ENCODE measurements at places on chromosomes 6 and 20.
A peak's percentile ranks its signal among the peaks of the same experiment; 100 is the strongest.

DNA sequence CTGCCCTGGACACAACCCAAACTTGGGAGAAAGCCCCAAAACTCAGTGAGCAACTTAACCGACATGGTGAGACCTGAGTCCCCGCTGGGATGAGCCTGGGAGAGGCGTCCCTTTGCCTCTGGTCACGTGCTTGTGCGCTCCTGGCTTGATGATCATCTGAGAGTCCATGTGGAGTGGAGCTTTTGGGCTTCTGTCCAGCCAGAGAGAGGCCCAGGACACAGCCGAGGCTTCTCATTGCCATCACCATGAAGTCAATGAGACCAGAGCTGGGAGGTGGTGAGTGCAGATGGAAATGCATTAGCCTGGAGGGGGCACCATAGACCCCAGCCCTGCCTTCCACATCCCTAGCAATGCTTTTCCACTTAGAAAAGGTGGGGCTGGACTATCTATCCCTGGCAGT, 250.0 kb downstream of the SLC24A3 start:
- DNase-seq = no peak

DNA sequence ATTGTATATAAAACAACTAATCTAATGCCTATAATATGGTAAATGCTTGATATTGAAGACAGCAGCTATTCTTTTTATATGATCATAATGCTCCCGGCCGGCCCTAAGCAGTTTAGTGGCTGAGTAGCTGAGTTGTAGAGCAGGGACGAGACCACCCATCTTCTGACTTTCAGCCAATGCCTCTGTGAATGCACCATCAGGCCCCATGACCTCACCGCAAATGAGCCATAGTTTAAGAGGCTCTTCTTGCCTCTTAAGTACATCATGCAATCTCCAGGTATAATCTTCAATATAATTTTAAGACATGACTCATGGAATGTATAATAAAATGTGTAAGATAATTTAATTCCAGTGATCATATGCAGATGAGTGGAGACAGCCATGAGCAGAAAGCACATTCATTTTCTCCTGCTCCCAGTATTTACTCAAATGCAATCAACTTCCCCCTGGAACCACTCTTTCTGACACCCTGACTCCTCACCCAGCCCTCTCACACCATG, 78.9 kb upstream of the SNX9 start:
- DNase-seq = no peak

- DNase-seq = no peak
Measured at GRCh38 chr6:6683969-6684833, 95.7 kb downstream of the LY86 start.

DNA sequence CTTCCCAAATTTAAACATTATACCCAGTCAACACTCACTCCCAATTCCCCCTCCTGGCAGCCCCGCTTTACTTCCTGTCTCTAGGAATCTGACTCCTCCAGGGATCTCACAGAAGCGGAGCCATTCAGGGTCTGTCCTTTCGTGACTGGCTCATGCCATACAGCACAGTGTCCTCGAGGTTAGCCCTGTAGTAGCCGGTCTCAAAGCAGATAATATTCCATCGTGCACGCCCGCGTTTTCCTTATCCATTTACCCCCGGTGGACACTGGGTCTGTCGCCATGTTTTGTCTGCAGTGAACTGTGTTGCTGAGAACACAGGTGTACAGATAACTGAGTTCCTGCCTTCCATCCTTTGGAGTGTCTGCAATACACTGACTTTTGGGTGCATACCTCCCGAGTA, 95.3 kb downstream of the TTLL2 start:
- no peak for DNase-seq

DNA sequence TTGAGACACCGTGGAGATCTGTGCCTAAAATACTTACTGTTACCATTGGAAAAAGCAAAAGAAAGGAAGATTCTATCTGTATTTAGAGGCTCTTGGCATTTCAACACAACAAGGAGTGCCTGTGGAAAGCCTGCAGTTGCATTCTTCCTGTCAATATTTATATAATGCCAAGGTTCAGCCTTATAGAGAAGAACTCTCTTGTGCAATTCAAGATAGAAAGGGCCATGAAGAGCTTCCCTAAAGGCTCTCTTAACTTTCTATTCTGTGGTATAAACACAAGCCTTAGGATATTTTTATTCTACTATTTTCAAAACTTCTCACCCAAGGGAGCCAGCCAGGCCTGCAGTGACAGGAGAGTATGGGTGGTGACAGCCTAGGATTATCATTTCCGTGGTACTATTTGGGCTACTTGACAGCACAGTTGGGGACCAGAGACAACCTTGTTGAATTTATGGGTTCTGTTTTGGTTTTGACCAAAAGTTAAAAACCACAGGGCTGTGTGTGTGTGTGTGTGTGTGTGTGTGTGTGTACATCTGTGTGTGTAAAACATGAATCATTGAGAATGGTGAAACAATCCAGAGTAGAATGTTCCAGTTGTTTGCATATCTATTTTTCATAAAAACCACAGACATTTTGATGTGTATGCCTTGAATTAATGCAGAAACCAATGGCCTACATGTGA, 700.9 kb upstream of the SLC35B3 start:
- no peak for DNase-seq

DNA sequence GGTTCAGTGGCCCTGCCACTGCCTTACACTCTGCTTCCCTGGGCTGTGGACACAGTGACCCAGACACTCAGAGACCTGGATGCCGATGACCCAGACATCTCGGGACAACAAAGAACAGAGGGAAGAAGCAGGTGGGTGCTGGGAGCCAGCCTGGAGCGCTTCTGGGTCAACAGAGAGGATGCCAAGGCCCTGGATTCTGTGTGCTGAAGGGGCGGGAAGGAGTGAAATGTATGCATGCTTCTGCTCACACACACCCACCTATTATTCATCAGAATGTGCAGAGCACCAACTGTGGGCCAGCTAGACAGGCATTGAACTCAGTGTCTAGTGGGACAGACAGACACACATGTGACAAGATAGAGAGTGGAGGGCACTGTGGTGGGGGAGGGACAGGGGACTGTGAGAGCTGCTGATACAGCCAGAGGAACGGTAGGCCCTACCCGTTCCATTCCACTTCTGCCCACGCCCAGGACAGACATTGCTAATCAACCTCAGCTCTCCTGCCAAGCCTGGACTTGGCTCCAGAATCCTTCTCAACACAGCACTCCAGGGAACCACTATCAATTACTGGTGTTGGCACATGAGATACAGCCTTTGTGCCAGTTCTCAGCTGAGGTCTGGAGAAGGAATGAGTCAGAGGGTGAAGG, 20.2 kb downstream of the KCNK15 start:
- no peak for DNase-seq

DNA sequence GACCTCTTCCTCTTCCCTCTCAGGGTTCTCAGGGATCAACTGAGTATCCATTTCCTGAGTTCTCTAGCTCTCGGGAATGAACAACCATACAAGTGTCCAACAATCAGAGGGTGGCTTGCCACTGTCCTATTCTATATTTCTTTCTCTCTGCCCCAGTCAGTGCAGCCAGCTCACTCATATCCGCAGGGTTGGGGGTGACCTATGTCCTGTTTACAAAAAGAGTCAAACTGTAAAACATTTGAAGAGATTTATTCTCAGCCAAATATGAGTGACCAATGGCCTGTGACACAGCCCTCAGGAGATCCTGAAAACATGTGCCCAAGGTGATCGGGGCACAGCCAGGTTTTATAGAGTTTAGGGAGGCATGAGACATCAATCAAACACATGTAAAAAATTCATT, 10.8 kb upstream of the BTN3A2 start:
- no peak for DNase-seq

DNA sequence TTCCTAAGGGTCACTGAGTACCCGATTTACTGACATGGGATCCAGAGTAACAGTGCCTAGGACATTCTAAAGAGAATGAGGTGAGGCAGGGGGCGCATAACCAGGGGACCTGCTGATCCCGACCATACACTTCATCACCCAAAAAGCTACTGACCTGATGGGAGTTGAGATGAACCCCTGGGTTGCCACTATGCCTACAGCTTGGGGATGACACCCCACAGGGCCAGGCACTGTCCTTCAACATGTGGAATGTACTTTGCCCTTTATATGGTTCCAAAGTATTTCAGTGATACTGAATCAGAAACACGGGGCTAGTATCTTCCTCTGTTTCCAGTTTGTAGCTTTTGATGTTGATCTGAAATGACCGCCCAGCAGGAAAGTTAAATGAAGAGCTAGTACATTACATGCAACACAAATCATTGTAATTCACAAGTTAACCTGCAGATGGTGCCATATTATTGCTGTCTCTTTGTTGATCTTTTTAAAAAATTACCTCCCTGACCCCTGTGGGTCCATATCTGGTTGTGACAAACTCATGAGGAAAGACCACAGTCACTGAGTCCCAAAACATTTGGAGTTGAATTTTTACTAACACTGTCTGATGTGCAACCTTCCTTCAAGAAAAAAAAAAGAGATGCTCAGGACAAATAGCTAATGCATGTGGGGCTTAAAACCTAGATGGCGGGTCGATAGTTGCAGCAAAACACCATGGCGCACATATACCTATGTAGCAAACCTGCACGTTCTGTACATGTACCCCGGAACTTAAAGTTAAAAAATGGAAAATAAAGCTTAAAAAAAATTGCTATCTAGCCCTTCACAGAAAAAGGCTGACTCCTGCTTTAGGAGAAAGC, 42.7 kb upstream of the GCNT2 start:
- DNase-seq = peak; percentile 65

DNA sequence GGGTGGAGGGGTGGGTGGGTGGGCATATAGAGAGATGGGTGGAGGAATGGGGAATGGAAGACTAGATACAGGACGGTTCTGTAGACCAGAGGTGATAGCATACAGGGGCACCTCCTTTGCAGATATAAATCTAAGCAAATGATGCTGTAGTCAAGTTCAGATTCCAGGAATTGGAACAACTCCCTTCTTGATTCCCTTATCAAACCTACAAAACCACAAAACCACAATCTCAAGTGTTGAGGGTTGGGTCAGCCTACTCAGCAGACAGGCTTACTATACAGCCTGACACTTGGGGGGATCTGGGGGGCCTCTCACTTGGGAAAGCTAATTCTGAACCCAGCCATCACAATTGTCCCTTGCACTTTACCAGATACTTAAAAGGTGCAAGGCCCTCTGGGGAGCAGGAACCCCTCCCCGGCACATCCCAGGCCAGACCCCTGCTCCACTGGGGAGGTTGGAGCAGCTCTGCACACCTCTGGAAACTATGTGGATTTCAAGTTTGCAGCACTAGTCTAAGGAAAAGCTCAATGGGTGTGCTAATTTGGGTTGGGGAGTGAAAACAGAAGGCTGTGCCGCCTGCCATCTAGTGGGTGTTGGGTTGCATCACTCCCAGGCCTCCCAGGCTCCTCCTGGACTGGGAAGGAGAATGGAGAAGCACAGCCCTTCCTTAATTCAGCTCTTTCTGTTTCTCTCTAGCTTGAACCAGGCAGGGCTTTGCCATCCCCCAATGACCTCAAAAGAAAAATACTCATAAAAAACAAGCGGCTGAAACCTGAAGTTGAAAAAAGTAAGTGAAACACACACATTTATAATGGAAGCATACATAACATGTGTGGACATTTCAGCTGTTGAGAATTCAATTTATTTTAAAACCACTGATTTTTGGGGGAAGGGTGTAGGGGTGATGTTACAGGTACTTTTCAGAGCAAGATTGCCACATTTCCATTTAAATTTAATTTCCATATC, 121.2 kb upstream of the LAMP5 start:
- DNase-seq = peak; percentile 89

GRCh38 chr20:61396262-61396848, 144.3 kb downstream of the CDH4 start:
- no peak for DNase-seq

DNA sequence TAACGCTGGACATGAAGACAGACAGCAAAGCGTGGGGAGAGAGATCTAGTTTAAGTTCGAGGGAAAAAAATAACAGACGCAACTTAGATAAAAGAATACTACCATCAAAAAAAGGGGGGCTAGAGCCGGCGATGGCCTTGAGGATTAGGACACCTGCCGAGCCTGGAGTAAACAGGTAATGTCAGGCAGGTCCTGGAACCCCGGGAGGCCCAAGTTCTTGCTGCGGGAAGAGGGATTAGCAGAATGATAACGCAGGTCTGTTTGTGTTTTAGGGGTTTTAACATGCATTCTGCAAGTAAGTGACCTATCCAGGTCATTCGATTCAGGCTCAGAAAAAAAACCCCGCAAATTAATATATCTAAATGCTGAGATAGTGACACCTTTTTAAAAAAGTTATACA, 754 bp upstream of the TMEM170B start:
- DNase-seq = no peak

- no peak for DNase-seq
Measured at GRCh38 chr6:139152088-139152891, 17.4 kb downstream of the HECA start.

DNA sequence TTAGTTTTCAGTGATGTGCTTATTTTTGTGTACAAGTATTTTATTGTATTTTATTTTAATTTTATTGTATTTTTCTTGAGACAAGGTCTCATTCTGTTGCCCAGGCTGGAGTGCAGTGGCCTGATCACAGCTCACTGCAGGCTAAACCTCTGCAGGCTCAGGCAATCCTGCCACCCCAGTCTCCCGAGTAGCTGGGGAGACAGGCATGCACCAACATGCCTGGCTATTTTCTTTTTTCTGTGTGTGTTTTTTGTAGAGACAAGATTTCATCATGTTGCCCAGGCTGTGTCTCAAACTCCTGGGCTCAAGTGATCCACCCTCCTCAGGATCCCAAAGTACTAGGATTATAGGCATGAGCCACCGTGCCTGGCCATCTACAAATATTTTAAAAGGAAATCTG, 146.3 kb downstream of the MANEA start:
- no peak for DNase-seq

DNA sequence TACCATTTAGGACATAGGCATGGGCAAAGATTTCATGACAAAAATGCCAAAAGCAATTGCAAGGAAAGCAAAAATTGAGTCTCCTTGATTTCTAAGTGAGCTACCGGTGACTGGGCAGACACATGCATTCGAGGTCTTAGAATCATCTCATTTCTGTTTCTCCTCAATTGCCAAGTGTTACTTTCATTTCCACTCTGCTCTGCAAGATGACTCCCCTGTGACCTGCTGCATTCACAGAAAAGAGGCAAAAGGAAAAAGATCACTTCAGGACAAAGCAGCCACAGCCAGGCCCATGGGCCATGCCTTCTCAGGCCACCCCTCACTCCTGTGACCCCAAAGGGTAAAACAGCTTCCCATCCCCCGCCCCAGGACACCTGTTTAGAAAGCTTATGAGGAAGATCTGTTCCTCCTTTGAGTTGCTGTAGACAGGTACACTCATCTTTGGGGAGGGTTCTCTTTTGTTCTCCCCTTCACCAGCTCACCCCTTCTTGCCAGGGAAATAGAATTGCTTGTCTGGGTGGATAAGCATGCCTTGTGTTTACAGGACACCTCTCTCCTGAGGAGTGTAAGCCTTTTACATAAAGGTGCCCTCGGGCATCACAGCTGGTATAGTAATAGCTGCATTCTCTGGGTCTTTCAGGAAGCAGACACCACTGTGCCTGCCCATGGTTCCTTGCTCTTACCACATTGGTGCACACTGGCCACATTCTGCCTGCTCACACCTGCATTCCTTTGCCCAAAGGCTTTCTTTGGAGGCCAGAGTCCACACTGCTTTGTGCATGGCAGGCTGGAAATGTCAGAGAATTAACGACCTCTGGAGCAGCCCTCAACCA, 105.0 kb downstream of the SLC24A3 start:
- peak; percentile 51 for DNase-seq

GRCh38 chr6:142523515-142524375, 221.9 kb downstream of the ADGRG6 start:
- DNase-seq = no peak

GRCh38 chr20:44228465-44229258, 18.1 kb upstream of the OSER1 start:
- no peak for DNase-seq

- no peak for DNase-seq
Measured at GRCh38 chr6:37966801-37967200, 147.3 kb downstream of the ZFAND3 start.

Measured in suppressor macrophage treated with lipopolysaccharide for 4 hours (primary cell).